HS-27A (cell line): ENCODE measurements at places on chromosomes 5 and 9.

DNA sequence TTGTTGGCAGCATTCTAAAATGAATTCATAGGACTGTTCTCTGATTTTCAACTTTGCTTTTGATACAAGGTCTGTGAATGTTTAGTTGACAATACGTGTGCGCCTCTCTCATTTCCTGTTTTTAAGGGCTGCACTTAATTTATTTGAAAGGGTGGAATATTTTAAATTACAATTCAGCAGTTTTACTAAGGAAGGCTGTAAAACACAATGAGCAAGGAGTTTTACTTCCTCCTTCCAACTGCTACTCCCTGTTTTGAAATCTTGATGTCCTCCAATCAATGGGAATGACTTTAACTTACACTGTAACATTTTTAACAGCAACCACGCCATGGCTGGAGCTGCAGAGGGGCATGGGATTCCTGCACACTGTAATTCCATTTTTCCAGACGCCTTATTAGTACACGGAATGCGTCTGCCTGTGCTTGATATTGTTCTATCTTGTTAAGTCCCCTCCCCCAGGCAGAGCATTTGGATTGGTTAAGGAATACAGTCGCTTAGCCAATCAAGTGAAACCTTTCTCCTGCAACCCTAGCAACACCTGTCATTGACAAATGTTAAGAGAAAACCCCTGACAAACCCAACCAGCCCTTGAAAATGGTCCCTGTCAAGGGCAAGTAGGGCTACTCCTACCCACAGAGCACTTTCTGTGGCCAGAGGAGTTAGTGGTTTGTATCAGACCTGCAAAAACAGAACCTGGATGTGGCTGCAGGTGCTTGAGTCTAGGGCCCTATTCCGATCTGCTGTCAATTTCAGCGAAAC, 12.5 kb upstream of the ZSWIM6 start:
- no peak for DNase-seq

DNA sequence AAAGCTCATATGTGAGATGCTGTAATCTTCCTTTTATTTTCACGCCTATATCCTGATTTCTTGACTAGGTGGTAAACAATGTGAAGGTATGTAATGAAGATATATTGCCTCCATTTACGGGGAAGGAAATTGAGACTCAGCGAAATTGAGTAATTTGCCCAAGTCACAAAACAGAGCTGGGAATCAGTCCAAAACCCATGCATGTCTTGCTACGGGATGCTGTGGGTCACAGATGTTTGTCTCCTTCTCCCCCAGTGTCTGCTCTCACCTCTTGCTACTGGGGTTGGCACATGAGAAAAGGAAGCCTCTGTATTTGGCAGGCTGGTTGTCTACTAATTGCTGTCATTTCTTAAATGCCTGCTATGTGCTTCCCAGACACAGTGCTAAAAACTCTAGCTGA, 53.7 kb upstream of the TEX48 start:
- no peak for DNase-seq

DNA sequence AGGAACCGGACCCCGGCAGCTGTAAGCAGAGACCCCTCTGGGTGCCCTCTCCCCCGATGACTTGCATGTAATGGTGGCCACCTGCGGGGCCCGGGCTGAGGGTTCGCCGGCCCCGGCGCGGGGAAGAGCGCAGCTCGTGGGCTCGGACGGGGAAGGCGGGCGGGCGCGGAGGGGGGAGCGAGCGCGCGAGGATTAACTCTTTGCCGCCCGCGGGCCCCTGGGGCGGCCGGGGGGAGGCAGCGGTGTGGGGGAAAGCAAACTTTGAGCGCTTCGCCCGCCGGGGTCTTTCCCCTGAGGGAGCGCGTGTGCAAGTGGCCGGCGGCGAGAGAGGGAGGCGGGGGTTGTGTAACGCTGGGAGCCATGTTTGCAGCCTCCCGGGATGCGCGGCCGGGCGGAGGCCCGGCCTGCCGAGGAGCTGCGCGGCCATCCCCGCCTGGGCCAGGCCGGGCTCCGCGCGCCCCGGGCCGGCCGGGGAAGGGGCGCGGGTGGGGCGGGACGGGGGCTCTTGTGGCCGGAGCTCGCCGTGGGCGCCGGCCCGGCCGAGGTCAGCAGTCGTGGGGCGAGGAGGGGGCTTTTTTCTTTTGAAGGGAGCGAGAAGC, 547 bp downstream of the ANP32B start:
- DNase-seq: no peak

DNA sequence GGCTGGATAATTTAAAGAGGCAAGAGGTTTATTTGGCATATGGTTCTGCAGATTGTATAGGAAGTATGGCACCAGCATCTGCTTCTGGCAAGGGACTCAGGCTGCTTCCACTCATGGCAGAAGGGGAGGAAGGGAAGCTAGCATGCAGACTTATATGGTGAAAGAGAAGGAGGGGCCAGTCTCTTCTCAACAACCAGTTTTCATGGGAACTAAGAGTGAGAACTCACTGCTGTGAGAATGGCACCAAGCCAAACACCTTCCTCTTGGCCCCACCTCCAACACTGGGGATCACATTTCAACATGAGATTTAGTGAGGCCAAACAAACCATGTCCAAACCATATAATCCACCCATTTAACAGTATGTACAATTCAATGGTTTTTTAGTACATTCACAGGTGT, 113.3 kb upstream of the SHB start:
- DNase-seq: no peak

DNA sequence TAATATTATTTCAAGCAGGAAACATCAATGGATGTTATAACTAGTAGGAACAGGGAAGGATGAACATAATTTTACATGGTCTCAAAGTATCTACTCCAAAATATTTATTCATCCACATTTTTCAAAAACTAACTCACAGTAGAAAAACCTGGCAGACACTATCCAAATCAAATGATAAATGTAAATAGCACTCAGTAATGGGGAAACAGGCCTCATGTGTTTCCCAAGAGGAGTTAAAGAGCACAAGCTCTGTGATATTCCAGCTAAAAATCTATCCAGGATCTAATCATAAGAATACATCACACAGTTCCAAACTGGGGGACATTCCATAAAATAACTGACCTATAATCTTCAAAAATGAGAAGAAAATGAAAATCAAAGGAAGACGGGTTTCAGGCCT, 443.1 kb downstream of the ZNF608 start:
- no peak for DNase-seq

DNA sequence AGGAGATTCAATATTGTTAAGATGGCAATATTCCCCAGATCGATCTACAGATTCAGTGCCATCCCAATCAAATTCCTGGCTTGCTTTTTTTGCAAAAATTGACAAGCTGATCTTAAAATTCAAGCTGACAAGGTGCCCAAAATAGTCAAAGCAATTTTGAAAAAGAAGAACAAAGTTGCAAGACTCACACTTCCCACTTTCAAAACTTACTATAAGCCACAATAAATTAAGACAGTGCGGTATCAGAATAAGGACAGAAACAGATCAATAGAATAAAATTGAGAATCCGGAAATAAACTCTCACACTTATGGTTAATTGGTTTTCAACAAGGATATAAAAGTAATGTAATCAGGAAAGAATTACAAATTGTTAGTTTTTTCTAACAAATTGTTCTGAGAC, 97.1 kb downstream of the NRG2 start:
- DNase-seq: no peak

DNA sequence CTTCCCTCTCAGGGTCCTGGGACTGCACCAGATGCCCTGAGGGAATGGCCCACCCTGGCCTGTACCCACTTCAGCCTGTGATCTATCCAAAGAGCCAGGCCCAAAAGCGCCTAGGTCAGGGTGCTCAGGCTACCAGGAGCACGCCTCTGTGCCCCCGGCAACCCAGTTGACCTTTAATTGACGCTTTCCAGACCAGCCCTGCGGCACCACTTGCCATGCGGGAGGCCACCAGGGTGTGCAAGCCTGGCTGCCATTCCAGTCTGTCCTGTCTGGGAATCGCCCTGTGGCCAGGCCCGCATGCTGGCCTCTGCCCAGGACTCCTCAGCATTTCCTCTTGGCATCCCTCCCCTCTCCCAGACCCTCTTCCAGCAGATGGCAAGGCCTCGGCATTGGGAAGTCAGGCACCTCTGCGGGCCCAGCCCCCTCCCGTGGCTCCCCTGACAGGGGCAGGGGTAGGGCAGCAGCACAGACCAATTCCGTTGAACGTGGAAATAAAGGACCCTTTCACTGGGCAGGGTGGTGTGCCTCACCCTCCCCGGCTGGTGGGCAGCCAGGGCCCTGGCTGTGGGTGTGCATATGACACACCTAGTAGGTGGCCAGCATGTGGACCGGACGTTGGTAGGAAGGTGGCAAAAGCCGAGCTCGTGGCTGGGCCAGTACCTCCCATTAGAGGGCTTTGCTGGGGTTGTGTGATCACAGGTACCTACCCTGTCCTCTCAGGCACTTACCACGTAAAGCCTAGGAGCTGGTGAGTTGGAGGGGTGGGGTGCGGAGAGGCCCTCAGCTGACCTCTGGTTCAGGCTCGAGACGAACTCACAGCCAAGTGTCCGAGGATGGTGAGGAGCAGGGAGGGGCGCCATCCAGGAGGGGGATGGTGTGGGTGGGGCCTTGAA, 3.5 kb upstream of the AIF1L start:
- no peak for DNase-seq

GRCh38 chr9:133101356-133102189, 19.5 kb downstream of the RALGDS start:
- no peak for DNase-seq

DNA sequence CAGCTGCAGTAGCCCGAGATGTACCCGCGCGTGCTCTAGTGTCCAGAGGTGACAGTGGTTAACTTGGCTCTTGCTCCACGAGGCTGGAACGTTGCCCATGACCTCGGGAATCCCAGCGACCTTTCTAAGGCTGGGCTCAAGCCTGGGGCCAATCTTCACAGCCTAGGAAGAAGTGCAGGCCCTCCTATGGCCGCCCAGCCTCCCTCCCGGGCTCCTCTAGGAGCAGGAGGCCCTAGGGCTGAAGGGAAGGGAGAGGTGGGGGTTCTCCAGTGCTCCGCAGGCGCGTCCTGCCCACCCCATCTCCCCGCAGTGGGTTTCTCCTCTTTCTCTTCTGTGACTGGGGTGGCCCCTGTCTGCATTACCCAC, 13.3 kb downstream of the NR2F1 start:
- no peak for DNase-seq

DNA sequence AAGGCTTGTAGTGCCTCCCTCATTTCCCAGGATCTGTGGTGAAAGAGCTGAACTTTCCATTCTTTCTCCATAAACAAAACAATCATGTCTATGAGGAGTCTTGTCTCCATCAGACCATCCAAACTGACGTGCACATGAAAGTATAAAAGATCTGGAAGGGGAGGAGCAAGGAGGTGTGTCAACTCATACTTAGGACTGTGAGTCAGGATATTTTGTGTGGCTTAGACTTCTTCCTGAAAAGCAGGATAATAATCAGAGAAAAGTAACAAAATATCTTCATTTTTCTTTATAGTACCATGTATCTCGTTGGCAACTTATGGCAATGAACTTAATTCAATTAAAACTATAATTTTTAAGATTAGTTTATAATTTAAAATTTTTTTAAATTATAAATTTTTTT, 96.0 kb upstream of the PRRC1 start:
- DNase-seq: no peak

DNA sequence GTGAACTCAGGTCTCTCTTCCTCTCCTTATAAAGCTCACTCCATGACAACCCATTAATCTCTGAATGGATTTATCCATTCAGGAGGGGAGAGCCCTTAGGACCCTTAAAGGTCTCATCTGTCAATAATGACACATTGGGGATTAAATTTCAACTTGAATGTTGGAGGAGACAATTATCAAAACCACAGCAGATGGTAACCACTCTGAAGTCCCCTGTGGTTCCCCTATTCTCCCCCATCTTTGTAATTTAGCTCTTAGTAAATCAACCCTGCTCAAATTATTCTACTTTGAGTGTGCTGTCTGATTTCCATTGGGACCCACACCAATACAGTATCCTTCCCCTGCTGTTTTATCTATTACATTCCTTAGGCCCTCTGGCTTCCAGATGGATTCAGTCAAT, 72.0 kb upstream of the RAI14 start:
- no peak for DNase-seq

DNA sequence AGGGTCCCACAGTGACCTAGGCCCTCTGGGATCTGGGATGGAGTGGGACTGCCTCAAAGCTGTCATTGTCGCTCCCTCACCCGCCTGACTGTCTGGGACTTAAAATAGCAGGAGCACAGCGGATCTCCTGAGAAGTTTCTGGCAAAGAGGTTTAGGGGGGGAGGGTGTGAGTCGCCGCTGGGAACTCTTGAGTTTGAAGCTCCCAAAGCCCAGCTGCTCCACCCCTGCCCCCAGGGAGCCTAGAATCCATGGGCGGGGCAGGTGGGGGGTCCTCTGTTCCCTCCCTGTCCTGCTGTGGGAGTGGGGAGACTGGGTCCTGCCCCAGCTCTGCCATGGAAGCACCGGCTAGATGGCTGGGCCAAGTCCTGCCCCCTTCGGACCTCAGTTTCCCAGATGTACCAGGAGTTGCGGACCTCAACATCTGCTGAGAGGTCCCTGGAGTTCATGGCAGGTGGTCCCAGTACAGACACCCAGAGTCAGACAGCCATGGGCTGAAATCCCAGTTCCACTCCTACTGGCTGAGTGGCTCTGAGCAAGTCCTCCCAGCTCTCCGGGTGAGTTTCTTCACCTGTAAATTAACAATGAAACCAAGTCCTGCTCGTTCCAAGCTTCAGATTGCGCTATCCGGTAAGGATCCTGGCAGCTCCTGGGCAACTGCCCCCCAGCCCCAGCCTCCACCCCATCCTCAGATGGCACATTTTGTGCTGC, 985 bp upstream of the WDR38 start:
- DNase-seq: no peak

GRCh38 chr9:801399-802071, 40.0 kb upstream of the DMRT1 start:
- no peak for DNase-seq

DNA sequence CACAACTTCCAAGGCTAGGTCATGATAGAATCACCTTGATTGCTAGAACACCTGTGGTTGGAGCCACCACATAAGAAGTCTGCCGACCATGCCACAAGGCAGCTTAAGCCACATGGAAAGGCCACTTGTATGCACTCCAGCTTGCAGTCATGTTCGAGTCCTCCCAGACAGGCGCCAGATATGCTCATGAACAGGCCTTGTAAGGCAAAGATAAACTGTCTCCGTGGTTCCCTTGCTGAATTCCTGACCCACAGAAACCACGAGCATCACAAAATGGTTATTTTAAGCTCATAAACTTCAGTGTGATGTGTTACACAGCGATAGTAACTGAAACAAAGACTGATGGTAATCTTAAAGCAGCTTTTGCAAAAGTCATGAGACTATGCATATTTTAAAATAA, 188.4 kb upstream of the DAPK1 start:
- DNase-seq: no peak

- DNase-seq: no peak
These were observed 81.9 kb upstream of the ADAMTS2 start for GRCh38 chr5:179427032-179427675.

GRCh38 chr5:171888051-171888481, 102.4 kb downstream of the SMIM23 start:
- DNase-seq: no peak

DNA sequence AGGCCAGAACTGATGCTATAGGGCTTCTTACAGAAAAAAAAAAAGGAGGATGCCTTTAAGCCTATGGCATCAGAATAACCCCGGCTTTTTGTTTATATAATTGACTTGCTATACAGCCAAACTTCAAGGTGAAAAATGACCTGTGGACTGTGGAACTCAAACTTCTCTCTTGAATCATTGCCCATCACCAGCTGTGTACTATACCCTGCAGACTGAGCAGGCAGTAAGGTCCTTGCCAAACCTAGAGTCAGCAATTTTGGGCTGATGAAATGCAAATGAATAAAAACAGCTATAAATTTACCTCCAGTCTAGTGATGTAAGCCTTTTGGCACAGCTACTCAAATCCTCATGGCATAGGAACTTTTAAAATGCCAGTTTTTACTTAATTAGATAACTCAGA, 44.5 kb upstream of the PPP3R2 start:
- DNase-seq: no peak
